ENCODE measurements at places on chromosomes 3 and 15.

- DNase-seq, result no peak
These were observed 1.3 kb upstream of the AEN start for GRCh38 chr15:88619796-88620195.

DNA sequence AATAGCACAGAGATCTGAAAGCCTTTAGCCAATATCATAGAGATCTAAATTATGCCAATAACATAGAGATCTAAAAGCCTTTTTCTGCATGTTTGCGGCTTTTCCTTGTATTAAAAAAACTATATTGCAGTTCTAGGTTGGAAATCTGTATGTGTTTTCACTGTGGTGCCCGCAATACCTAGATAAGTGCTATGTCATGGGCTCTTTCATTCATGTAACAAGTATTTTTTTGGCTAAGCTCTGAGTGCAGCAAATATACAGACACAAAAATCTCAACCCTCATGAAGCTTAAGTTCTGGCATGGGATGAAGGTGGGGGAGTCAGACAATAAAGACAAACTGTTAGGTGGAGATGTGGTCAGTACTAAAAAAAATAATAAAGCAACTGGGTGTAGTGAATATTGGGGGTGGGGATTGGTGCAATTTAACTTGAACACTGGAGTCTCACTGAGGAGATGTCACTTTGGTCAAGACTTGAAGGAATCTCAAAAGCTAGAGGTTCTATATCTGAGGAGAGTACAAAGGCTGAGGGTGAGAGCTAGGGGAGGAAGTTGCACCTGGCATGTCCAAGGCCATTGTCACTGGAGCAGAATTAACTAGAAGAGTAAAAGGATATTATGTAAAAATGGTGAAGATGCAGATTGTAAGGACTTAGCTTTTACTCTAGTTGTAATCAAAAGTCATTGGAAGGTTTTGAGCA is 973 bp downstream of the BUB1B start:
- DNase-seq, result no peak

DNA sequence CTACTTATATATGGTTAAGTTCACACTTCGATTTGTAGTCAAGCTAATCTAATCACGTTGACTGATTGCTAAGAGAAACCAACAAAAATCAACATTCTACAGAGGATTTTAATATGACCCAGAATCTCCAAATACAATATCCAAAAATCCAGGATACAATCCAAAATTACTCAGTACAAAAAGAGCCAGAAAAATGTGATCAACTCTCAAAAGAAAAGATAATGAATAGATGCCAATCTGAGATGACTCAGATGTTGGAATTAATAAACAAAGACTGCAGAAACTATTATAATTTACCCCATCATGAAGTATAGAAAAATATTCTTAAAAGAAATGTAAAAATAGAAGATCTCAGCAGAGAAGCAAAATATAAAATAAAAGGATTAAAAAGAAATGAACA is 22.3 kb downstream of the HACL1 start:
- no peak for DNase-seq

DNA sequence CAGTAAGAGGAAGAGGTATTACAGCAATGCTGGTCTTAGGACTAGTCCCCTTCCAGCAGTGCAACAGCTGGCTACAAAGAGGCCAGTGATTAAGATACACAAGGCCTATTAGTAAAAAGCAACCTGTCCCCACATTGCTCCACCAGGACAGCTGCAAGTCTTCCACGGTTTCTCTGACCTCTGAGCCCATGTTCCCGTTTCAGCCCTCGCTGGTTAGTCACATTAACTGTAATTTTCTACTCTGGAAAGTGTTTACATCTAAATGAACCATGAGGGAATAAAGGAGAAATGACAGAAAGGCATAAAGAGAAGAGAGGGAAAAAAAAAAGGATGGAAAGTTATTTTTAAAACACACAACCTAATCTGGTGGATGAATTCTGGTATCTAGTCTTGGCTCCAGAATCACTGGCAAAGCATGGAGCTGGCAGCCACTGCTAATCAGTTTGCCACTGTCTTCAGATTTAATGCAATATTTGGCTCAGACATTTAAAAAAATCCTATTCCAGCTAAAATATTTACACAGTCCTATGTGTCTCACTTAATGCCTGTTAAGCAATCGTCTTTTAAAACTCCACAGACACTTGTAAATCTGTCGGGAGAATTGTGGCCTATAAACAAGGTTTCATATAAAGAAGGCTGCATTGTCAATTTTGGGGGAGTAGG is 154.9 kb downstream of the GREM1 start:
- DNase-seq, result no peak

- no peak for DNase-seq
These were observed 37.0 kb downstream of the DAPK2 start for GRCh38 chr15:64009241-64009640.

DNA sequence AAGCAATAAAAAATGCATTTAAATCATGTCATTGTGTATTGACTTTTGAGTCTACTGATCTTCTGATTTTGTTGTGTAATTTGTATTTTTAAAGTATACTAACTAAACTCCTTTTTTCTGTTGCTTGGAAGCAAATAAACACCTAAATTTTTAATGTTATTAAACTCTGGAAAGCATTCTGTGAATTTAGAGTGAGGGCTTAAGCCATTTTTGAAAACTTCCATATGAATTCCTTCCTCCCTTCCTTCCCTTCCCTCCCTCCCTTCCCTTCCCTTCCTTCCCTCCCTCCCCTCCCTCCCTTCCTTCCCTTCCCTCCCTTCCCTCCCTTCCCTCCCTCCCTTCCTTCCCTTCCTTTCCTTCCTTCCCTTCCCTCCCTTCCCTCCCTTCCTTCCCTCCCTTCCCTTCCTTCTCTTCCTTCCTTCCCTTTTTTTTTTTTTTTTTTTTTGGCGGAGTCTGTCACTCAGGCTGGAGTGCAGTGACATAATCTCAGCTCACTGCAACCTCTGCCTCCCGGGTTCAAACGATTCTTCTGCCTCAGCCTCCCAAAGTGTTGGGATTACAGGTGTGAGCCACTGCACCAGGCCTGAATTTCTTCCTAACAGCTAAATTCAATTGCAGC is 56.6 kb upstream of the SENP5 start:
- DNase-seq, result no peak

GRCh38 chr3:142281474-142281873 is 56.1 kb upstream of the GK5 start:
- DNase-seq, result no peak

- no peak for DNase-seq
These were observed 24.4 kb downstream of the CORO2B start for GRCh38 chr15:68603216-68603595.

GRCh38 chr3:11010426-11011165 is 18.0 kb downstream of the SLC6A1 start:
- no peak for DNase-seq

DNA sequence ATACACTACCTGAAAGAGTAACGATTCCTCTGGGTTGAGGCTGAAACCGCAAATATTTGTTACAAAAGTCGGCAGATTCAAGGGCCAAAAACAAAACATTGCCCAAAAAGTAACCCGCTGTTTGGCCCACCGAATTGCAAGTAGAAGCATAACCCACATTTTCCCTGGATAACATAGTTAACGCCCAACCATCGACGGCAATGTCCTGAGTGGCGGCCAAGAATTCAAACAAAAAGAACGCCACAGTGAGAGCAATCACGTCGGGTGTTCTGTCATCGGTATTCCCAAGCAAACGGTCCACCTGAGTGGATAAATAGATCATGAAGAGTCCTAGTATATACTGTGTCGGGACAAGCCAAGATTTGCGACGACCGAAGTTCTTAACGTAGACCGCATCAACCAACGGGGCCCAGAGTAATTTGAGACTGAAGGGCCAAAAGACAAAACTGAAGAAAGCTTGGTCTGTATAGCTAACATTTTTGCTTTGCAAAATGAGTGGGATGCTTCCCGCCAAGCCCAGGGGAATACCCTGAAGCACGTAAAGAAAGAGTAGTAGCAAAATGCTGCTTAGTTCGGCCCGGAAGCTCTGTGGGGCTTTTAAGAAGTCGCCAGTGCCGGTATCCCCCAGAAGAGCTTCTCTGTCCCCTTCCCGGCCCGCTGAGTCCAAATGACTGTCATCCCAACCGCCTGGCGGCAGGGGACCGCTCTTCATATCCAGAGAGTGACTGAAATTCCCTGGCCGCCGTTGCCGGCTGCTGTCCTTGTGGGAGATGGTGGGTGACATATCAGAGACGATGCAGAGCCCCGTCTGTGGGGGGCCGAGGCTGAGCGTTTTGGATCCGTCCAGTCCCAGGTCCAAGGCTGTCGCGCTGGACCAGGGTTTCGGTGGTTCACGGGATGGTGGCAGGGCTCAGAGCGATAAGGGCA is 750 bp downstream of the SLC33A1 start:
- peak; percentile 18 for DNase-seq

DNA sequence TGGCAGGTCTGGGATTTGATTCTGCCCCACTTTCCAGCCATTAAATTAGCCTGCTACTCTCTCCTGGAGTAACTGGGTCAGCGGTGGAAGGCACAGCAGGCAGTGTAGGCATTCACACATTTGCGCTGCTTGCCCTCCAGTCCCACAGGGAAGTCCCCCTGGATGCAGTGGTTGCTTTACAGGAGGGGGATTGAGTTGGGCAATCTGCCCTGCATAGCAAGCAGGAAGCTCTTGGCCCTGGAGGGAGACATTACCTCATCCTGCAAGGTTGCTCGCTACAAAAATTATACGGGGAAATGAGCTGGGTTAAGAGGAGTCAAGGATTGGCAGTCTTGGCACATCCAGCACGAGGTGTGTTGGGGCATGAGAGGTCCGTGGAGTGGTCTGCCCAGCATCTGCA is 14.8 kb downstream of the MCM2 start:
- DNase-seq, result no peak

DNA sequence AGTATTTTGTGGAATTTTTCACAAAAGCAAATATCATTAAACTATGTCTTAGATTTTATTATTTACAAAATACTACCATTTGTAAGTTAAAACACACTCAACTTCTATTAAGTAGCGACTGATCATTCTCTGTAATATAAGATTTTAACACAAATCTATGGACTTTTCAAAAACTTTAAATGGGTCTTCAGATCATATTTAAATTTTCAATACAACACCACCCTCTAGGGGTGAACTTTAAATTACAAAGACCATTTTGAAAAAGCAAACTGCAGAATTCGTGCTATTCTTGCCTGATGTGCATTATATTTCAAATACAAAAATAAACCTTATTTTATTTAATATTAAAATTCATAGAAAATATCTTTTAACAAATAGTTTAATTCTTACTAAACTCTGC is 8.2 kb upstream of the VGLL4 start:
- DNase-seq, result peak; percentile 43

DNA sequence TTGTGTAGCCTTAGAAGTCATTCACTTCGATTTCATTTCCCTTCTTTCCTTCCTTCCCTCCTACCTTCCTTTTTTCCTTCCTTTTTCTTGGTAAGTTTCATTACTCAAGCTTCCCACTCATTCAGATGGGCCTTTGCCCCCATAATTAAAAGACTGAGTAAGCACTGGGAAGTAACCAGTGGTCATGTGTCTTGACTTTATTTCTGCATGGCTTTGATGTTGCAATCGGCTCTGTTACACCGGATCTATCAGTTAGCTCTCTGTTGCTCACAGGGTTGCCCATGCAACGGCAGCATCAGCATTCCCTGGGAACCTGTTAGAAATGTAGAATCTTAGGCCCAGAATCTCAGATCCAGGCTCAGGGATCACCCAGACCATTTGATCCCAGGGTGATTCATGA is 25.6 kb upstream of the LARS2 start:
- no peak for DNase-seq

GRCh38 chr3:45972534-45973402 is 22.9 kb downstream of the FYCO1 start:
- peak; percentile 34 for DNase-seq

DNA sequence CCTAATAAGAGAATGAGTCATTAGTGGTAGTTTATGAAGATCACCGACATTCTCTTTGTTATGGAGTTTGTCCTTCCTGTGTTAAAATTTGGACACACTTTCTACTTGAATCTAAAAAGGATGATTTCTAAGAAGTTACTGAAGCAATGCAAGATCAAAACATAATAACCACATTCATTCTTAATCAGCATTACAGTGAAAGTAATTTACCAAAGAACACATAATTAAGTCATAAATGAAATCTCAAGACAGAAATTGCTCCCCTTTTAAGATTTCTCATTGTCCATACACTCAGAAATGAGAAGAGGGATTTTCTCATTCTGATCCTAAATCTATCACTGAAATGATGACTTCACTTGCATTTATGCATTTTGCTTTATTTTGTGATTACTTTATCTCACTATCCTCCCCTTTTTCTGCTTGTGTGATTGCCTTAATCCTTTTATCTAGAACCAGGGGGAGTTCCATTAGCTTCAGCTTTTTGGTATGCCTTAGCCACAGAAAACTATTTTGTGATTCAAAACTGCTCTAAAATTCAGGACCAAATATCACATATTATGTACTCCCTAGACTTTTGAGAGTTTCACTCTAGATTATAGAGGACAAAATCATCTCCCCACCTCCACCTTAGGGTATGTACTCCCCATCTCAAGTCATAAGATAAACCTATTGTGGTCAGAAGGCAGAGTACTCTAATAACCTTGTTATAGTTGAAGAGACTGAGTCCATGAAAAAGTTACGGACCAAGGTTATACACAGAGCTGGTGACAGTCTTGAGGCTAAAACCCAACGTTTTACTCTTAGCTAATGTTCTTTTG is 817.6 kb upstream of the CFAP20DC start:
- DNase-seq, result no peak

DNA sequence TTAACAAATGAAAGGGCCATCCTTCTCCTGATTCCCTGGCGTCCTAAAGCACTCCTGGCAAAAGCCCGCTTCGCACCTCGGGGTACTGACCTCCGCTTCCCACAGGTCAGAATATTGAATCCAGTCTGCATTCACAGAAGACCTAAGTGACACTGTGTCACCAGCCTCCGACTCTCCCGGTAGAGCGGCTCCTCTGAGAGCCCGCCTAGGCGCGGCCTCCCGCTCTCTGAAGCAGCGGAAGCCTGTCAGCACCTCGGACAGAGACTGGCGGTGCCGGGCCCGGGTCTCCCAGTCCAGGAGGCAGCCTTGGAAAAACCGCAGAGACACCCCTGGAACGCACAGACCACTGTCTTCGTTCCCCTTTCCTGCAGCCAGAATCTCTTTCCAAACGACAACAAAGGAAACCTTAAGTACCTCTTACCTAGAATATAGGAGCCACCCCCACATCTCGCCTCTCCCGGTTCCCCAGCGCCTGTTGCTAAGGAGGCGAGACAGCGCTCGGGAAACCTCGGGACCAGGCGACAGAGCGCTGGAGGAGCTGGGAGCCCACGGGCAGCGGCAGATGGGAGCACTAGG is 1.2 kb downstream of the GABRB3 start:
- no peak for DNase-seq

DNA sequence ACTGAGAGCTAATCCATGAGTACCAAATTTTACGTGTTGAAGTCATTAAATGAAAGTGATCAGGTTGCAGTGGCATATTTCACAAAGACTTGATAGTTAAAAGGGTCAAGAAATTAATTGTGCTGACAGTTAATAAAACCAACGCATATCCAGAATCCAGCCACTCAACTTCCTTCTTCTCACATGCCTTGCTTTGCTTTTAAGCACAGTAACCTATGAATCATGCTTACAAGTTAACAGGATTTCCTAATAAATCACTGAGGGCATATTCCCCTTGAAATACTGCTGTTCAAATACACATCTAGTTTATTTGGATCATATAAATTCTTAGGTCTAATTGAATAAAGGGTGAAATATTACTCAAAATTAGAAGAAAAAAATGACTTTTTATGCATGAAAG is 801.5 kb upstream of the EPHA6 start:
- DNase-seq, result no peak

- no peak for DNase-seq
These were observed 1.2 kb downstream of the OSBPL11 start for GRCh38 chr3:125594125-125594524.

GRCh38 chr15:46764851-46765250 is 952.5 kb upstream of the SEMA6D start:
- no peak for DNase-seq

Data from ACHN (cell line).